ENCODE measurements at places on chromosomes 11 and 22. TPM values are rescaled to one million over a fixed set of nuclear protein-coding genes. Genes with fewer than 3 reads are reported as not detected.

DNA sequence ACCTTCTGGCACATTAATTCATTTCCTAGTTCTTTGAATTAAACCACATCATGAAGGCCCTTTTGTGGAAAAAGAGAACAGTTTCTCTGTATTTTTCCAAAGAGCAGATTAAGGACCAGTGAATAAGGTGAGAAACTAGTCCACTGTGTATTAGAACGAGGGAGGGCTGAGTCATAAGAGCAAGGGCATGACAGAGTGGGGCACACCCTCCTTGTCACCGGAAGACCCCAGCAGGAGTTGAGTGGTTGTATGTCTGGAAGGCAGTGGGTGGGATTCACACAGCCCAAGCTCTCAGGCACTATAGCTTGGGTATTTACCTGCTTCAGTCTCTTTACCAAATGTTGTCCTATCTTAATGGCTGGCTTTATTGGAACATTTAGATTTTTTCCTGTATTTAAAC, 86.8 kb downstream of the BMAL1 start:
- H3K4me3 ChIP-seq, result no peak overlapping the region
- no peaks in the 10 kb centered on the region for H3K27me3 ChIP-seq
- no peak overlapping the region for H3K27ac ChIP-seq

DNA sequence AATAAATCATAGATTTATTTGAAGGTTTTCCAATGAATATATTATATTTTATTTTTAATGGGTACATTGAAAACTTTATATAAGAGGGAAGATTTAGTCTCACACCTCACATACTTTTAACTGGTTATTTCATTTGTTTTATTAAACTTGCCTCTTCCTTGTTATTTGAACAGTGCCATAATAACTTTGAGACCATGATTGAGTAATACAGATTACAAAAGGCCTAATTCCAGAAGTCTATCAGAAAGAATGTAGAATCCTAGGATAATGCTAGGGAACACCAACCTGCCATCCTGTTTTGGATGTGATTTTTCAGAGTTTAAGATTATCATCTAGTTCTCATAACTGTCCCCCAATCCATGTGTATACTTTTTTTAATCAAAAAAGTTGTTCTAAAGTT, 102.7 kb upstream of the BIRC3 start:
- peaks cover 20% of the 10 kb centered on the region for H3K36me3 ChIP-seq
- H3K4me3 ChIP-seq, result no peak overlapping the region
- no peaks in the 10 kb centered on the region for H3K4me1 ChIP-seq
- H3K27ac ChIP-seq, result no peak overlapping the region
- H3K27me3 ChIP-seq, result no peaks in the 10 kb centered on the region

DNA sequence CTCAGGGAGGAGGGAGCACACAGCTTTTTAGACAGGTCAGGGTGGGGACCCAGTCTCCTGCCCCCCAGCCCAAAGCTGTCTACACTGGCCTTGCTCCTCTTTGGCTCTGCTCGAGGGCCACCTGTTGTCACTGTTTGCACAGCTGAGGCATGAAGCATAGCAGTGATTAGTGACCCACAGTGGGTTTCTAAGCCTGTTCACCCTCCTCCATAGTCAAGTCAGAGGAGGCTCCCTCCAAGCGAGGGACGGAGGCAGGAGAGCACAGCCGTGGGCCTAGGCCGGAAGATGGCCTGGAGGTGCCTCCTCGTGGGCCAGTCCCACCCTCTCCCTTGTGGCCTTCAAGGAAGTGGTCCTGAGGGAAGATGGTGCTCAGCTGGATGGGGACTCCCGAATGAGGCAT, 241.1 kb downstream of the GRIK4 start:
- no peaks in the 10 kb centered on the region for H3K27me3 ChIP-seq
- no peak overlapping the region for H3K27ac ChIP-seq
- no peaks in the 10 kb centered on the region for H3K36me3 ChIP-seq

DNA sequence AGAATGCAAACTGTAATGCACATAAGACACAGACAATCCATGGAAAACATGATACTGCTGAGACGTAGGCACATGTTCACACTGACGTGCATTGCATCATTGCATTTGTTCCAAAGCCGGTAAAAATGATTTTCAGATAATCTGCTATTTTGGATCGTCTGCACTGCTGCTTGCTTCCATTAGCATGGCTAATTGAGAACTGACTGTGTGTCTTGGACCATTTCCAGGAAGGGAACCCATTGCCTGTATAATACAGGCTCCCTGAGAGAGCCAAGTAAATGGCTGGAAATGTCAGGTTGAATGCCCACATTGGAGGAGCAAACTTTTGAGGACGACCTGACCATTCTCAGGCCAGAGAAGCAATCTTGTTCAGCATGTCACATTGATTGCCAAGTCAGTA, 304.8 kb downstream of the ST3GAL4 start:
- no peak for DNase-seq
- no peaks in the 10 kb centered on the region for H3K4me1 ChIP-seq
- no peak overlapping the region for H3K27ac ChIP-seq
- no peak overlapping the region for H3K4me3 ChIP-seq

- H3K4me3 ChIP-seq, result no peak overlapping the region
- H3K27me3 ChIP-seq, result no peaks in the 10 kb centered on the region
- no peaks in the 10 kb centered on the region for H3K36me3 ChIP-seq
- no peak for DNase-seq
- no peak overlapping the region for H3K27ac ChIP-seq
Measured at GRCh38 chr22:42190274-42190673, 59.7 kb upstream of the CYP2D6 start.

Gene ALDH3B1
- 10.5 TPM for total RNA-seq

Gene BDNF
- total RNA-seq, result 0.20 TPM

Gene DDX6
- total RNA-seq, result 71.9 TPM

Gene MS4A6A
- total RNA-seq, result 15.6 TPM

Gene C11orf97
- total RNA-seq, result not detected

Gene C22orf31
- total RNA-seq, result not detected

Gene IL17REL
- total RNA-seq, result not detected

Gene OR8D1
- total RNA-seq, result not detected

Data from right atrium auricular region (tissue), 2 donors.